ENCODE measurements at places on chromosomes 5 and 9.

DNA sequence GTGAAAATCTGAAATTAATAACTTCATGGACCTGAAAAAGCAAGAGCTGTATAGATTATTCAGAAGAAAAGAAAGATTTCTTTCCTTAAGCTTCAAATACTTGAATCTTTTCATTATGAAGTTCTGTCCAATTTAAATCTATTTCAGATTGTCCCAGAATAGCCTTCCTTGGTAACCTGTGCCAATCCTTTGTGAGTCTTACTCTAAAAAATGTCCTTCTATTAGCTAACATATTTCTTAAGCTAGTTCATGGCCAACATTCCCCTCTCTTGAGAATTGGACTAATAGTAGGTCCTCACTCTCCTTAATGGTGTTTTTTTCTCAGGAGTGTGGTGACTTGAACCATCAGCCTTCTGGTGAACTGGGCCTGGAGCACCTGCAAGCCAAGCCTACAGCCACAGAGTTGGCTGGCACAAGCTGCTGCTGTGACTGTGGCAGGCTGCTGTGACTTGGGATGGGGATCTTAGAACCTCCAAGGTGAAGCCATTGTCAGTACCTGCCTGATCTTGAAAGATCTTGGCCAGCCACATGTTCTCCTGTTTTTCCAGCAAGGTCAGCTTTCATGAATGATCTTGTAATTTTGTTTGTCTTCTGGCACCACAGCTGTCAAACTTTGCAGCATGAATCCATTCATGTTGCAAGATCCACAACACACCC lies 262.6 kb upstream of the MAP3K1 start:
- no peak for DNase-seq

- no peak for DNase-seq
Observed at GRCh38 chr5:96691503-96692303, 29.5 kb downstream of the CAST start.

DNA sequence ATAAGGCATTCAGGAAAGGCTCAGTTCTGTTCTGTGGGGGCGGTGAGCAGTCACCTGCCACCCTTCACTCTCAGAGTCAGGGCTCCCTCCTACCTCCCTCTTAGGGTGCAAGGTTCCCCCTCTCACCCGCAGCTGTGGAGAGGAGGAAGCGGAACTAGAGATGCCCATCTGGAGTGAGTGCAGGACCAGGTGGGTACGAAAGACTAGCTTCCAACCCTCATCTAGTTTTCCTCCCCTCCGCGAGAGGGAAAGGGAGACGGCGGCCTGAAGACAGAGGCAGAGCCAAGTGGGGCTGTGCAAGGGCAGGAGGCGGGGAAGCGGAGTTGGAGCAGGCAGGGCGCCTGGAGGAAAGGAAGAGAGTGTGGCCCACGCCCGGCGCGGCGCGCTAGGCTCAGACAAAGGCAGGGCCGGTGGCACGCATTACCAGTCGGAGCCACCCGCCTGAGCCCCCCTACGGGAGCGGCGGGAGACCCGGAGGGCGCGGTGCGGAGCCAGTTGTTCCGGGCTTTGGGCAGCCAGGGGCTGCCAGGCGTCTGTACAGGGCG lies 7.3 kb downstream of the PRR7 start:
- DNase-seq = no peak

DNA sequence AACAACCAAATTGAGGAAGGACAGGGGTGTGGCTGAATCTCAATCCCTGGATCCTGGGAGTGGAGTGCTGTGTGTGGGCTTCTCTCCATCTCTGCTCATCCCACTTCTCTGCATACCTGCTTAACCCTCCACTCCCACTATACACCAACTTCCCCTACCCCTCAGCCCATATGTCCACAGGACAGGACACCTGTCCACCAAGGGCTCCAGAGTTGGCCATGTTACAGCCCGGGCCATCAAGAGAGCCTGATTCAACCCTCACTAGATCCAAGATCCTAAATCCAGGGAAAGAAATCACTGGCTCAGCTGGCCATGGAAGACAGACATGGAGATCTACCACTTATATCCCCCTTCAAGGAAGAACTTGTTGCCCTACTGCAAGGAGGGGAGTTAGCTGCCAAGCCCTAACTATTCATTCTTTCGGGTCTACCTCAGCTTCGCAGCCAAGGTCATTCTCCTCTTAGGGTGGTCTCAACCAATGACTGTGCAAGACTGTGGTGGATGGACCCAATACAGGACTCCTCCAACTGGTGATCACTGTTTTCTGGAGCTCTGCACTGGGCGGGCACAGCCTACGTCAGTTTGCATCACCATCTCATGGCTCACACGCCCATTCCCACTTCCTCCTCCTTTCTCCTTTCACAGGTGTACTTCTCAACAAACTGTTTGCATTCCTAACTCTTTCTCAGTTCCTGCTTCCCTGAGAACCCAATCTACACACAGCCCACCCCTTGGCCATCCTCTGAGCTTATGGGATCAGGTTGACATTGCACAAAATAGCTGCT lies 53.7 kb upstream of the ZBTB43 start:
- DNase-seq = no peak

Data from NT2/D1 (cell line).